NCI-H510A treated with DMSO at 0.1 percent for 48 hours (cell line): ENCODE measurements at places on chromosomes 12 and 14.

- DNase-seq, result peak; percentile 95
Observed at GRCh38 chr12:116157845-116158267, 119.6 kb downstream of the MED13L start.

DNA sequence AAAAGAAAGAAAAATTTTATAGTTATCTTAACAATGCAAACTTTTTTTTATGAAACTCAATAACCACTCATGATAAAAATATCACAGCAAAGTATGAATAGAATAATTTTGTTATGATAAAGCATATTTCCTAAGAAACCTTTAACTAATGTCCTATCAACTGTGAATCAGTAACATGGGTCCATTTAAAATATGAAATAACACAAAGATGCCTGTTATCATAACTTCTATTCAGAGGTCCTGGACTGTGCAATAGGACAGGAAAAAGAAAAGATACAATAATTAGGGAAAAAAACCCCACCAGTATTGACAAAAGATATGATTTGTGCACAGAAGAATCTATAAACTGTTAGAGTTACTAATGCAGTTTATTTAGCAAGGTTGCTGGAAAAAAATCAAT lies 245.4 kb downstream of the FOXN3 start:
- DNase-seq, result no peak

DNA sequence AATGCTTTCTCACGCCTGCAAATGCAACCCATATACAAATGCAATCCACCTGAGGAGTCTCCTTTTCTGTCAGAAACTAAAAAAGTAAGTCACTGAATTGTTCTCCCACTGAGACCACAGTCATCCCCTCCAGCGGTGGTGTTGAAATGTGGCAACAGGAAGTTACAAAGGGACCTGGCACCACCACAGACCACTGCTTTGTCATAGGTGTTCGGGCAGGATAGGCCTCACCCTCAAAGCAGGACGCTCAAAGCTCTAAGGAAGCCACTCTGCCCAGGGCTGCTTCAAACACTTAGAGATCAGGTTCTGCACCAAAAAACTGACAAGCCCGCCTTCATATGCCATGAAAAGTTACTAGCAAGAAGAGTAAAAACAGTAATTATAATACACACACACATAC lies 11.3 kb downstream of the PHLDA1 start:
- no peak for DNase-seq

DNA sequence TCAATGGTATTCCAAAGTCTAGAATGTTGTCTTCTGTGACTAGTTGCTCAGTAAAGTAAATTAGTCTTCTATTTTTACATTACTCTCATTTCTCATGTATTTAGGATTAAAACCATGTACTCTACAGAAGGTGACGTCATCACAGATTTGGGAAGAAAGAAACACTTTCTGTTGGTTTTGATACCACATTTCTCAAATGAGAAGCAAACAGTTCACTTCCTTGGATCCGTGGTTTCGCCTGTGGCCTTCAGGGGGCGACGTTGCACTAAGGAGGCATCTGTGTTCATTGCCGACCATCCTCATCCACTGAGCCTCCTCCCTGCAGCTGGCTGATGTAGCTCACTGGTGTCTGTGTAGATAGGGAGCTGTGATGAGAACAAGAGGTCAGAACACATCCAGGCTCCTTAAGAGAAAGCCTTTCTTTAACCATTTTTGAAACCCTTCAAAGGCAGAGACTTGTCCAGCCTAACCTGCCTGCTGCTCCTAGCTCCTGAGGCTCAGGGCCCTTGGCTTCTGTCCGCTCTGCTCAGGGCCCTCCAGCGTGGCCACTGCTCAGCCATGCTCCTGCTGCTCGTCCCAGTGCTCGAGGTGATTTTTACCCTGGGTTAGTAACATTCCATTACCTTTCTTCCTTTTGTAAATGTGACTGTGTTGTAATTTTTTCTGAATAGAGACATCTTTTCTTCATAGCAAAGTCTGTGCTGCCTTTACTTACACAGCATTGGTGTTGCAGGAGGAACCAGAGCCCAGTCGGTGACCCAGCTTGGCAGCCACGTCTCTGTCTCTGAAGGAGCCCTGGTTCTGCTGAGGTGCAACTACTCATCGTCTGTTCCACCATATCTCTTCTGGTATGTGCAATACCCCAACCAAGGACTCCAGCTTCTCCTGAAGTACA lies 220.6 kb upstream of the OR4E1 start:
- DNase-seq, result no peak

- DNase-seq, result no peak
Observed at GRCh38 chr14:31228533-31228932, 20.9 kb upstream of the HECTD1 start.

GRCh38 chr12:51771008-51771407 lies 77.5 kb downstream of the FIGNL2 start:
- no peak for DNase-seq

DNA sequence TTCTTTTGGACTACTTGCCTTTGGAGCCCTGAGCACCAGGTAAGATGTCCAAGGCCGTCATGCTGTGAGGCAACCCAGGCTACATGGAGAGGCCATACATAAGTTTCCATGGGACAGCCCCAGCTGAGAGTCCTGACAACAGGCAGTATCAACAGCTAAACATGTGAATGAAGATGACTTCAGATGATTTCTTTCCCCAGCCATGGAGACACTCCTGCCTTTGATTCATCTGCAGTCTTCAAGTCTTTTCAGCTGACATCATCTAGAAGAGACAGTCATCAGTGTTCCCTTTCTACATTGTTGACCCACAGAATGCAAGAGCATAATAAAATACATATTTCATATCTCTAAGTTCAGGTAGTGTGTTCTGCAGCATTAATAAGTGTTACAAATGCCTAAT lies 398.7 kb downstream of the BTG1 start:
- no peak for DNase-seq

DNA sequence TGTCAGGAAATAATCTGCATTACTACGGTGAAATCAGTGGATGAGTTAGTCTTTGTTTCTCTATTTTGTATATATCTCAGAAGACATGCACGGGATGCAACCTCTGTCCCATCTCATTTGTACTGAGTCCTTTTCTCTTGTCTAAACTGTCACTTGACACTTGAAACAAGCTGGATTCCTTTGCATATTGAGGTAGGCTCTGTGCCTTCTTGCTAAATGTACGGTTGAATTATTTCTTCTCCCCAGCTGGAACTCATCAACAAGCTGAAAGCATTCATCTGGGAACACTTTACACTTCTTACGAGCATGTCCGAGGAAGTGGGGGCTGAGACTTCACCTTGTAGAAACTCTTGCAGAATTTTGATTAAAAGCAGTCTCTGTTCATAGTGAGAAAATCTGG lies 119.5 kb downstream of the VEZT start:
- DNase-seq, result no peak

DNA sequence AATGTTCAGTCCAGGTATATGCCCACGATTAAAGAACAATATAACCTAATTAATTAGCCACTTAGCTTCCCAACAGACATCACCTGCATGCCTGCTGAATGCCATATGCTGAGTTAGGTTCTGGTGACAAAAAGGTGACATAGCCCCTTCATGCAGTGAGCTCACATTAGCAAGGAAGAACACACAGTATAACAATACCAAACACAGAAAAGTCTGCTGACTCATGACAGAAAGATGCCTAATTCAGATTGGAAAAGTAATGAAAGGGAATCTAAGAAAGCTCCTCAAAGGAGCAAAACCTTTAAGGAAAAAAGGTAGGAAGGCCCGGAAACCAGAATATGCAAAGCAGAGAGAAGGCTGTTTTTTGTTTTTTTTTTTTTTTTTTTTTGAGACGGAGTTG lies 59.0 kb downstream of the FERMT2 start:
- DNase-seq, result no peak

GRCh38 chr12:107651571-107652449 lies 33.8 kb upstream of the PWP1 start:
- no peak for DNase-seq

DNA sequence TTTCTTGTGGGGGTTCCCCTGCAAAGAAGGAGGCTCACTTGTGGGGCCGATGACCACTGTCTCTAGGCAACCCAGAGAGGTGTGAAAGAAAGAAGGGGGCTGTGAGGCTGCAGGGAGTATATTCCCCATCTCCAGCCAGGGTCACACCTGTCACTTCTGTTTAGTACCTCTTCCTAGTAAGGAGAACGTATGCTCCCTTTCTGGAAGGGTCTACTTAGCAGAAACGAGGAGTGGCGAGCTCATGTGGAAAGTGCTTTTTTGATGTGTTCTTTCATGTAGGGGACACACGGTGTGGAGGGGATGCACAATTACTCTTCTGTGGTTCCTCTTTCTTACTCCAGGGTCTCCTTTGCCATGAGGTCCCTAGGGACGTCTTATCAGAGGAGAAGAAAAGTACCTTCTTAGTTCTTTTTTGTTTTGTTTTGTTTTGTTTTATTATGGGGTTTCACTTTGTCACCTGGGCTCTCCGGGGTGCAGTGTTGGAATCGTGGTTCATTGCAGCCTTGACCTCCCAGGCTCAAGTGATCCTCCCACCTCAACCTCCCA lies 58.3 kb downstream of the PRKCH start:
- DNase-seq, result no peak

DNA sequence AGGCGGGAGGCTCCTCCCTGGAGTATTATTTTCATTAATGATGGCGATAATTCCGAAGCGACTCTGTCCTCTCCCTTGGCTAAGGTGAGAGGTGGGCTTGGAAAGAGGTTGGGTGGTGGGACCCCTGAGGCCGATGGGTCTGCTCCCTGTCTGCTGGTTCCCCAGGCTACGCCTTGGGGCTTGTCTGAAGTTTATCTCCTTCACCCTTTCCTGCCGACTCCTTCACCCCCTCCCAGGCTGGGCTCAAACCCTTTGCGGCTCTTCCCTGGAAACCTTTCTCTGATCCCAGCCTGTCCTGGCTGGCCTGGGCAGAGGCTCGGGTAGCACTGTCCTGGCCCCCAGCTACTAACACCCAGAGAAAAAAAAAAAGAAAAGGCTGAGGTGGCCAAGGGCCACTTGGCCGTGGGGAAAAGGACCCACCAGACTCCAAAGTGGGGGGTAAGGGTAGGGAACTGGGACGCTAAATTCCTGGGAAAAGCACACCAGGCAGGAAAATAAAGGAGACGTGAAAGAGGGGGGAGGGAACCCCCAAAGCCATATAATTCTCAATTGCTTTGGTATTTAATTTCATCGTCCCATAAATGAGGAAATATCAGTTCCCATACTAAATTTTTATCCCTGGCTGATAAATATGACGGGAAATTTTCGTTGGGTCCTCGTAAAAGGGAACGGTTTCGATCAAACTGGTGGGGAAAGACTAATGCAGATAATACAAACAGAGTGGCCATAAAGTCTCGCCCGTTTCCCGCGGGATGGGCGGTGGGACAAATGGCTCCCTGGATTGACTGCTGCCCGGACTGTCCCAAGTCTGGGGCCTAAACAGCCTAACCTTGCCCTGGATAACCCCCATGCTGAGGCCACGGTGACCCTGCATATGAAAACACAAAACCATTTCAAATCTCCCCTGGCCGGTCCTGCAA lies 2.0 kb upstream of the HOXC10 start:
- DNase-seq, result no peak

DNA sequence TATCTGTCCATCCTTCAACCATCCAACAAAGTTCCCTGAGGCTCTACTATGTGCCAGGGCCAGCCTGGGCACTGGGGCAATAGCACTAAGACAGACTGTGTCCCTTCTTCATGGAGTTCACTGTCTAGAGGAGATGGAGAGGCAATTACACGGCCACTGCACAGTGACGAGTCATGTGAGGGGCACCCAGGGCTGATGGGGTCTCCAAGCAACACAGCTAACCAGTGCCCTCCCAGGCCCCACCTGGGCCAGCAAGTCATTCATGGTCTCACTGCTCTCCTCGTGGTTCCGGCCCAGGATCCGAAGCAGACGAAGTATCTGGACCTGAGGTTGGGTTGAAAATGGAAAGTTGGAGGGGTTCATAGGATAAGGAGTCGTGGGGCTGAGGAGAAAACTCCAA lies 2.7 kb downstream of the AP1G2 start:
- DNase-seq, result no peak

DNA sequence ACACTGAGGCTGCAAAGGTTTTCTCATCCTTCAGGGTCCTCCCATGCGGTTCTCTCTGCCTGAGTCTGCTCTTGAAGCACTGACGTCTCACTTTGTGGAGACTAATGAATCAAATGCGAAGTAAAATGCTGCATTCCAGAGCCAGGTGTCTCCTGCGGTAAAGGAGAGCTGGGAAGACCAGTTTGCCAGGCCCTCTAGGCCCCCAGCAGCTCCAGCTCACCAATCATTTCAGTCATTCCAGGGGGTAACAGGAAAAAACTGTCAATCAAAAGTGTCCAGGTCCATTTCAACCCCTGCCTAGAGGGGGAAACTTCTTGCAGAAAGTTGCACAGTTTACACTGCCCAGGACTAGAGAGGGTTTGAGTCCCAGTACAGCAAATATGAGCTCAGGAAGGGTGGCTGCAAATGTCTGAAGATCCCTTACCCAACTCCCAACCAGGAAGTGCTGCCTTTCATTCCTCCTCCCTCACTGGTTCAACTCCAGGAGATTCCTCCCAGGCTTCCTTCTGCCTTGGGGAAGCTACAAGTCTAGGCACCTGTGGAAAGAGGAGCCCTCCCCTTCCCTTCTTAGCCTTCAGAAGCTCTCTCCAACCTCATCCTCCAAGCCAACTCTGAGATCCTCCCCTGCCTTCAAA lies 2.7 kb upstream of the NXPH4 start:
- no peak for DNase-seq

GRCh38 chr12:82522762-82523161 lies 163.9 kb upstream of the TMTC2 start:
- no peak for DNase-seq

- DNase-seq, result peak; percentile 58
Observed at GRCh38 chr12:50222275-50222783, 55.2 kb upstream of the CERS5 start.

DNA sequence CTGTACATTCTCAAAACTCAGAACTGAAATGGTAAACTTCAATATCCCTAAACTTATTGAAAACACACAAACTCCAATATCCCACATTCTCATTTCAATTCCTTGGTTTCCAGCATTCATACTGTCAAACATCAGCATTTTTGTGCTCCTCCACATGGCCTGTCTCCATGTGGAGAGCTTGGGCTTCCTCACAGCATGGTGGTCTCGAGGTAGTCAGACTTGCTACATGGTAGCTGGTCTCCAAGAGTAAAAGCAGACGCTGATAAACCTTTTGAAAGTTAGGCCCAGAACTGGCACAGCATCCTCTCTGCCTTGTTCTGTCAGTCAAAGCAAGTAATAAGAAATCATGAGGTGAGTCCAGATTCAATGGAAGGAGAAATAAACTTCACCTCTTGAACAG lies 70.5 kb downstream of the VCPKMT start:
- no peak for DNase-seq

GRCh38 chr14:76531821-76532318 lies 155.9 kb downstream of the ESRRB start:
- DNase-seq, result peak; percentile 54

DNA sequence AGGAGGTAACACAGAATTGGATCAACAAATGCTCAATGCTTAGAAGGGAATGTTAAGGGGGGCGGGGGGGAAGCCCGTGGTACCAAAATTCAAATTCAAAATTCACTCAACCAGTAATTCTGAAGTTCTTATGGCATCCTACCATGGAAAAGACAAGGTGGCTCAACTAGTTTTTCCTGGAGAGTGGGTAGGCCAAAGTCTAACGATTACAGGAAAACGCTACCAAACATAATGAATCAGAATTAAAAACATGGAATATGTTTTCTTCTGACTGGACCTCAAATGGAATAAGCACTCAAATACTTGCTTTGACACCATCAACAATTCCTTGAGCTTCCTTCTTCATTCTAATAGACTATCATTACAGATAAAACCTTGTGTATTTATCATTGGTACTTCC lies 2.3 kb downstream of the NACA start:
- DNase-seq, result no peak

GRCh38 chr12:100427078-100427477 lies 46.6 kb upstream of the NR1H4 start:
- no peak for DNase-seq

- DNase-seq, result no peak
Observed at GRCh38 chr12:43245947-43246346, 306.1 kb downstream of the ADAMTS20 start.

- no peak for DNase-seq
Observed at GRCh38 chr12:91172096-91172495, 10.5 kb downstream of the DCN start.
